ENCODE measurements at places on chromosomes 4 and X.

DNA sequence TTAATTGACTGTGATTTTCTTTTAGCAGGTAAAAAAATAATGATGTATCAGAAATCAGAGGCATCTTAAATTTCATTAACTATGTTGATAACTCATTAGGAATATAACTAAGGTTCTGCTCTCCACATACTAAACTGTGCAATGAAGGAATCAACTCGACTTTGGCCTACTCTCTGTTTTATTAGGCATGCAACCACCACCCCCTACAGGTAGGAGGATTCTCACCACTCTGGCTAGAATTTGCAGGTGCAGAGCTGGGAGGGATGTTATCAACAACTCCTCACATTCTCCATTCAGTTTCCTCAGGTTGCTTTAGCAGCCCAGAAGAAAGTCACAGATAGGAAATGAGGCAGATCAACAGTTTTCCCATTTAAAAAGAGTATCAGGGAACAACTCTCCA is 160.1 kb downstream of the COX18 start:
- DNase-seq: no peak

GRCh38 chrX:23434356-23434884 is 99.8 kb downstream of the PTCHD1 start:
- DNase-seq: peak; percentile 51

- DNase-seq: peak; percentile 77
These were observed 322.1 kb downstream of the CBLL2 start for GRCh38 chrX:22594766-22595165.

DNA sequence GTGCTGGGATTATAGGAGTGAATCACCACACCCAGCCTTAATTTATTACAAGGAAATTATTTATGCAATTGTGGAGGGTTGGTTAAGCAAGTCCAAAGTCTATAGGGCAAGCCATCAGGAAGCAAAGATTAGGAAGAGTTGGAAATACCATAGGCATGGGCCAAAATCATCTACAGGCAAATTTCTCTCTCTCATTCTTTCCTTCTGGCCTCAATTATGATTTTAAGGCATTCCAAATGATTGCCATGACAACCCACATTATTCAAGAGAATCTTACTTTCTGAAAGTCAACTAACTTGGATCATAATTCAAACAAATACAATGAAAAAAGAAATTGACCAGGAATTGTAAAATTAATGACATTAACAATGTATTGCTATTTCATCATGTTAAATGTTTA is 400.8 kb downstream of the GPM6A start:
- no peak for DNase-seq

All from cerebellar cortex (tissue), 1 donor.